T1000 (cell line): ENCODE measurements at places on chromosomes 3 and 15.

DNA sequence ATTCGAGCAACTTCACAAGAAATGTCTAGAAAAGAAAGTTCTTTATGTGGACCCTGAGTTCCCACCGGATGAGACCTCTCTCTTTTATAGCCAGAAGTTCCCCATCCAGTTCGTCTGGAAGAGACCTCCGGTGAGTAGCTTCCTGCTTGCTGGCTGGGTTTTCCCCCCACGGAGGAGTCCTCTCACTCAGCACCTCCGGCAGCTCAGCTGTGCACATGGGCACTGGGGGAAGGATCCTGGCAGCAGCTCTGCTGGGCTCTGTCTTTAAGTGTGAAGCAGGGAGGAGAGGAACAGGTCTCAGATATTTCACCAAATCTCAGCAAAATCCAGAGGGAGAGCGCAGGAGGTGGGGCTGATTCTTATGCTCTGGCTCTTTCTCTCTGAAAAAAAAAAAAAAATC, 684 bp downstream of the CAPN3 start:
- DNase-seq, result no peak

GRCh38 chr3:161426758-161427157, 55.4 kb upstream of the SPTSSB start:
- DNase-seq, result no peak

DNA sequence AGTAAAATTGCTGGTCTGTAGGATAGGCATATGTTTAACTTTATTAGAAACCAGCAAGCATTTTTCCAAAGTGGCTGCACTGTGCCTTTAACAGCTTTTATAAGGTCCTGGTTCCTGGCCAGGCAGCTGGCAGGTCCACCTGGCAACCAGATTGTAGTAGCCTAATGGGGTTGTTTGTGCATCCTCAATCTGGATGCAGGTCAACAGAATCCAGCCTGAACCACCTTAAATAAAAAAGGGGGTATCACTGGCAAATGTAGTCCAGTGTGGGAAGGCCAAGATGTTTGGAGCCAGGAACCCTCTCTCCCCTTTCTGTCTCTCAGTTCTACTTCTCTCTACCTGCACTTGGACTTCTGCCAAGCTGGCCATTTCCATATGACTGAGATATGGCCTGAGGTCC, 200.3 kb downstream of the ZNF621 start:
- no peak for DNase-seq

DNA sequence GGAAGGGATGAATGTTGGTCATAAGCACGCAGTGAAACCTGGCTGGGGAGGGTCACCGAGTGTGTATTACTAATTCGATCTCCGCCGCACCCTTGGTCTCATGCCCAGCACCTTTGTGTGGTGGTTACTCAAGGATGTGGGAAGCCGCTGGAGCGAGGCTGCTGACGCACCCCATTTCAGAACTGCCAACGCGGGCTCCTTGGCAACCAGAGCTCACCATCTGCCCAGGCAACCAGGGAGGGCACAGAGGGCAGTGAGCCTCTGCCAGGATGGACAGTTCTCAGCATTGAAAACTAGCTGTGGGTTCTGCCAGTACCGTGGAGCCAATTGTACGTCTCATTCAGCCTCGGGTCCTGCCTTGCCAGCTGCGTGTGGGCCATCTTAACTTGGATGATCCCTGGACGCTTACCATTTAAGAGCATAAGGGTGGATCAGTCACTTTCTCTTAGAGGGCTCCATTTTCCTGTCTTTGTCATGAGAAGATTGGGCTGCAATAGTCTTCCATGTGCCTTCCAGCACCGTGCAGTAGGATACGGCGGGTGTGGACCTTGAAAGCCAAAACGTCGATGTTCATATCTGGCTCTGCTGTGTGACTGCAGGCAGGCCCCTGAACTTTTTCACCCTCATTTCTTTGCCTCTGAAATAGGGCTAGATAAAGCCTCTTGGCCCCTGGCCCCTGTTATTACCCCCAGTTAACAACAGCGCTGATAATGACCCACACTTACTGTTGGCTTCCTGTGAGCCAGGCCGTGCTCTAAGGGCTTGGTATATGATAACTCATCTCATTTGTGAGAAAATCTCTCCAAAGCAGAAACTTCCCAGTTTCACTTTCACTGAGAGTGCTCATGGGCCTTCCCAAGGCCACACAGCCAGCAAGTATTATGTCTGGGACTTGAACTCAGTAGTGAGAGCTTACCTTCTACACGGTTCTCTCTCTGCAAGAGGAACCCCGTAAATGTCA, 238.8 kb downstream of the OPA1 start:
- no peak for DNase-seq

GRCh38 chr3:94928921-94929320, 866.1 kb downstream of the NSUN3 start:
- peak; percentile 3 for DNase-seq

DNA sequence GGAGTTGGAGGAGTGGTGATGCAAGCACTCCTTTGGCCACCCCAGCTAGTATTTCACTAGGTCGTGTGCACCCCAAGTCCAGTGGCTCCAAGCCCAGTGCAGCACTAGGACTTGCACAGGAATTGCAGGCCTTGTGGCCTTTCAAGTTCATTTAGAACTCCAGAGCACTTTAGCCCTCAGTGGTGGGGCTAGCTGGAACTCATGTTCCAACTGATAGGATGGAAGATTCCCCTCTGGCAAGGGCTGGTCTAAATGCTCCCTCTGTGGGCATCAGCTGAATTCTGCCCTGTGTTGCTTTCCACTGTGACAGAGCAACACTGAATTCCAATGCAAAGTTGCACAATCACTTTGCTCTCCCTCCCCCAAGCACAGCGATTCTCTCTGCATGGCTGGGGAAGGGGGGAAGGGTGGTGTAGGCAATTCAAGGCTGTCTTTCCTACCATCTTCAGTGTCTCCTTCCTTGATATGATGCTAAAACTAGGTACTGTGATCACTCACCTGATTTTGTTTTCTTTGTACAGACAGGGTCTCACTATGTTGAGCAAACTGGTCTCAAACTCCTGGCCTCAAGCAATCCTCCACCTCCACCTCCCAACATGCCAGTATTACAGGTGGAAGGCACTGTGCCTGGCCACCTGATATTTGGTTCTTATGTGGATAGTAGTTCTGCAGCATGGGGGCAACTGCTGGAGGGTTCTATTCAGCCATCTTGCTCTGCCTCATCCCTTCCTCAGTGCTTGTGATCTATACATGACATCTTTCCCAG, 10.3 kb downstream of the USF3 start:
- DNase-seq, result no peak

- DNase-seq, result no peak
Measured at GRCh38 chr15:53618461-53618860, 141.0 kb downstream of the WDR72 start.

- DNase-seq, result no peak
Measured at GRCh38 chr15:69225355-69226022, 65.1 kb downstream of the GLCE start.

GRCh38 chr3:45881078-45882022, 5.0 kb upstream of the CCR9 start:
- no peak for DNase-seq

GRCh38 chr15:47720555-47720954, 3.2 kb downstream of the SEMA6D start:
- DNase-seq, result no peak

DNA sequence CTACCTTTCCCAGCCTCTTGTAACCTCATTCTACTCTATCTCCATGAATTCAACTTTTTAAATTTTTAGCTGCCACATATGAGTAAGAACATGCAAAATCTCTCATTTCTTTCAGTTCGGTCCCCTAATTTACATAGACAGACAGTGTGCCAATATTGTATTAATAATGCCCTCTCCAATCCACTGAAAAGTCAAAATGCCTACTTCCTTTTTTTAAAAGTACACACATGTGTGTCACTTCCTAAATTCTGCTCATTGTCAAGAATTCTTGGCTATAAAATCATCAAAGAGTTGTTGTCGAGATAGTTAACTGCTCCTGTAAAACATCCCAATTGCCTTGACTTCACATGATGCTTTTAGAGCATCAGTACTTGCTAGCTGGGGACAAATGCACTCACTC, 84.2 kb upstream of the IL12A start:
- no peak for DNase-seq

DNA sequence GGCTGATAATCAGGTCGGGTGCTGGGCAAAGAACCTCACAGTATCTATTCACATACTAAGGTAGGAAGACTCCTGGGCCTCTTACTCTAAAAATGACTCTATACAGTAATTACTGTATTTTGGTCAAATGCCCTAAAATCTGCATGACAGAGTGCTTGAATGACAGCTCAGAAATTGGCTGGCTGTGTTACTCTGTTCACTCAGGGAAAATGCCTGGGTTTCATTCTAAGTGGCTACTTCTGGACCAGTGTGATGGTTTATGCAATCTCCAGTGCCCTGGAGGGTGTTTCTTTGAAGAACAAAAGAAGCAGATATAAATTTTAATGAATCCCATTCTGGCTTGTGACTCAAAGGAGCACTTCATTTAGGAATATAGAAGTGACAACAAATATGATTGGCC, 2.2 kb downstream of the GABRR3 start:
- DNase-seq, result no peak

- no peak for DNase-seq
Measured at GRCh38 chr15:38351466-38351865, 98.8 kb downstream of the SPRED1 start.

DNA sequence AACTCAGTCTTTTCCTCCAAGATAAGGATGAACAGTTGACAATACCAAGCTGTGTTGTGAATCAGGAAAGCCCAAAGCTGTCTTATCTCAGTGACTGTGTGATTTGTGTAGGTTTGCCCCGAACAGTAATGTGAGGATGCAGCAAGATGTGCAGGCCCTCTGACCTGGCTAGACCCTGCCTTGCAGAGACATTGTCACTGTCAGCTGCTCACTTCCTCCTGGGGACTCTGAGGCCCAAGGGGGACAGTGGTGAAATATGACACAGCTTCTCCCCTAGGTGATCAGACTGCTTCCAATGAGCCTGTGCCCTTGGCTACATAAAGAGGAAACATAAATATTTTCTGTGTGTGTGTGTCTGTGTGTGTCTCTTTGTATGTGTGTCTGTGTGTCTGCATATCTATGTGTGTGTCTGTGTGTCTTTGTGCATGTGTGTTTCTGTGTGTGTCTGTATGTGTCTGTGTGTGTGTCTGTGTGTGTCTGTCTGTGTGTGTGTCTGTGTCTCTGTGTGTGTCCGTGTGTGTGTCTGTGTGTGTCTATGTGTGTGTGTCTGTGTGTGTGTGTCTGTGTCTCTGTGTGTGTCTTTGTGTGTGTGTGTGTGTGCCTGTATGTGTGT, 21.7 kb downstream of the LRRK1 start:
- no peak for DNase-seq
